NCI-H226 (cell line): ENCODE measurements at places on chromosomes 5 and 9.

GRCh38 chr5:74630453-74631066 is 10.0 kb downstream of the ENC1 start:
- DNase-seq = peak; percentile 88

DNA sequence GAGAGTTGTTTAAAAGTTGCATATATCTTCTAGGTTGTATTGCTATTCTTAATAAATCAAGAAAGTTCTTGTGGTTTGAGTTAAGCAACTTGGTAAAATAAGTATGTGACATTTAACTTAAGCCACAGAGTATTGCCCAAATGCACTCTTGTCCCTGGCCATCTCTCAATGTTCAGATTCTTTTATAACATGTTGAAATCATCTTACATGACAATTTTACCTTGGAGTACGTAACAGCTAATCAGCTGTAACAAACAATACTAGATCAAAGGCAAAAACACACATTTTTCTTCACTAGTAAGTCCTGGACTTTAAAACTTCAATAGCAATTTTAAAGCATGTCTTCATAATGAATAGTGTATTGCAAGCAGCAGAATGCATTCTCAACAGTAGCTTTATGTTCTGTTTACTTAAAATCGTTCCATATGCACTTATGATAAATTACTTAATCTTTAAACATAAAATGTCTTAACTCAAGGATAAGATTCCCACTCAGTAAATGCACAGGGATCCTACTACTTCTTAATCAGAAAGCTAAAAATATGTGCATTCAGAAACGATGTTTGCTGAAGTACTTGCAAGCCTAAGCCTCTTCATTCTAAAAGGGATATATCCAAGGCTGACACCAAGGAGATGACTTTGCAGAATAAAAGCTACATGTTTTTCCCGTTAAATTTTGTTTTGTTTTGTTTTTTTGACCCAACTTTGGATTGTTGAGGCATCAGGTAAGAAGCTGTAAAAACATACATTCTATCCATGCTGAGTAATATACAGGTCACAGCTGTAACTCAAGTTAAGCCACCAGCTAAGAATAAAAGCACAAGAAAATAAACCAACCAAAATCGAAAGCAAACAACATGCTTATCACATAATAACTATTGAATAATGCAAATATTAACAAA is 86.1 kb upstream of the NFIB start:
- DNase-seq = no peak

DNA sequence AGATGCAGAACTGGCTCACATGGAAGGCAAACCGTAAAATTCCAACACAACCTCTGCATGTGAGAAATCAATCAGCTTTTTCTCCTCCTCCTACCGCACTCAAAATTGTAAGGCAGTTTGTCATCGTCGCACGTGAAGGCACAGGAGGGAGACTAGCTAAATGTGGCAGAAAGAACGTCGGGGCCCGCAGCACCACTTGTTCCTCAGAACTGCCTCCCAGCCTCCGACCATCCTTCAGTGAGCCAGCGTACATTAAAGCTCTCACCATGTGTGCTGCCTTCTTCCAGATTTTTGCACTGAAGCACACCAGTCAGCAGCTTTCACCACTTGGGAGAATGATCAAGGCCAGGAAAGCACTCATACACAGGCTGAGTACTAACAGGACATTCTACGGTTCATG is 105.9 kb downstream of the RFX3 start:
- DNase-seq = no peak

DNA sequence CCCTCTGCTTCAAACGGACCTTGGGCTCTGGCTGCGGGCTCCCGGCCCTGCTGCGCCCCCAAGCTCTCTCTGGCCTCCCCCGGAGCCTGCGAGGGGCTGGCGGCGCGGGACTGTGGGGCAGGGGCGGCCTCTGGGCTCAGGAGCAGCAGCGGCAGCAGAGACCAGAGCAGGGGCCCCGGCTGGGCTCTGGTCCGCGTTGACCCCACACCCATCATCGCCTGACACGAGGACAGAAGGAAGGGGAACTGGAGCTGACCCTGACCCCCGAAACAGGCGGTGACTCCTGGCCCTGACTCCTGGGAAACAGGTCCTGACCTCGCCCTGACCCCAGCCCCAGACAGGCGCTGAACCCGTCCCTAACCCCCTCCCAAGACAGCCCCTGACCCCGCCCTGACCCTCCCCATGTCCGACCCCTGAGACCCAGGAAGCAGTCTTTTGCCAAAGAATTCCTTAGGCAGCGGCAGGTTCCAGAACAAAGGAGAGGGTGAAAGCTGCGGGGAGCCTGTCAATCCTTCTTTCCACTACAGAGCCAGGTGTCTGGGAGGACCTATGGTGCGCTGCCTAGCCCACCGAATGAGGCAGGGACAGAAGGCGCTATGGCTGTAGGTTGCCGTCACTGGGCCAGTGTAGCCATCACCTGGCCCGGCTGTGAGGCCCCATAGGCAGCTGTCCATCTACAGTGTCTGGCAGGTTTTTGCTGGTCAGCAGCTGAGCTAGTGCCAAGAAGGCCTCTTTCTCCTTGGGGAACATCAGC is 74.7 kb upstream of the SPTLC1 start:
- no peak for DNase-seq

- no peak for DNase-seq
These were observed 22.4 kb downstream of the MACIR start for GRCh38 chr5:103280967-103281366.

- DNase-seq = no peak
These were observed 109.5 kb downstream of the MYO10 start for GRCh38 chr5:16826379-16827125.

DNA sequence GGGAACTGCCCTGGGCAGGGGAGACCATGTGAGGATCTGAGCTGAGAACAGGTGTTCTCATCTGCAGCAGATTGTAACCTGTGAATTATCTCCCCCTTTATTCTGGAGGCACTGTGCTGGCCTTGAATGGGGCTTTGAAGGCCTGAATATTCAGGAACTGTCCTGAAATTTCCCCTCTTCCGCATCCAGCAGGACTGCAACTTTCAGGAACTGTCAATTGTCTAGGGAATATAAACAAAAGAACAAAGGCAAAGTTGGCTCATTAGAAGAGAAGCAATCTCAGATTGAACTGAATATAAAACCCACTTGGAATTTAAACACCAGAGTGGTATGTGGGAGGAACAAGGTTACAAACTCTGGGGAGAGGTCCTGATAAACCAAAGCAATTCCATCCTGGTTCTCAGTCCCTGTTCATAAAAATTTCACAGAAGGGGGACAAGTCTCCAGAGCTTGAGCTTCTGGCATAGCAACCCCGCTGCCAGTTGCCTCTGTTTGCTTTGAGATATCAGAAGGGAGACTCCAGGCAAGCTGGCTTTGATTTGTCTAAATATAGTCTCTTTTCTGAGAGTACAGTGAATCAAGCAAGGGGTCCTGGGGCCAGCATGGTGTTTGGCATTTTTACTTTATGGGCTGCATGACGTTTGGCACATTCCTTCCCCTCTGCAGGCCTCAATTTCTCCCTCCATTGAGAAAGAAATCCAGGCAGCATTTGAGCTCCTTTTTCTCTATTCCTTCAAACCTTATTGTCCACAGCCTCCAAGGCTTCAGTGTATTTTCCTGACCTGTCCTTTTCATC is 47.5 kb downstream of the ADRB2 start:
- no peak for DNase-seq

DNA sequence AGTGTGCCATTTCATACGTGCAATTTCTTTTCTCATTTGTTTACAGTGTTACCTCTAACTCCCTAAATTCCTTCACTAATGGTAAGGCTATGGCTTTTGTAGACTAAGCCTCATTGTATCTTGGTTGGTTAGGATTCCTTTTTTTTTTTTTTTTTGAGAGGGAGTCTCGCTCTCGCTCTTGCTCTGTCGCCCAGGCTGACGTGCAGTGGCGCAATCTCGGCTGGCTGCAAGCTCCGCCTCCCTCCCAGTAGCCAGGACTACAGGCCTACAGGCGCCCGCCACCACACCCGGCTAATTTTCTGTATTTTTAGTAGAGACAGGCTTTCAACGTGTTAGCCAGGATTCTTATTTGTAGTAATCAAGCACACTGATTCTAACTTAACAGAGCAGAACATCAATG is 57.7 kb downstream of the SPEF2 start:
- DNase-seq = no peak

DNA sequence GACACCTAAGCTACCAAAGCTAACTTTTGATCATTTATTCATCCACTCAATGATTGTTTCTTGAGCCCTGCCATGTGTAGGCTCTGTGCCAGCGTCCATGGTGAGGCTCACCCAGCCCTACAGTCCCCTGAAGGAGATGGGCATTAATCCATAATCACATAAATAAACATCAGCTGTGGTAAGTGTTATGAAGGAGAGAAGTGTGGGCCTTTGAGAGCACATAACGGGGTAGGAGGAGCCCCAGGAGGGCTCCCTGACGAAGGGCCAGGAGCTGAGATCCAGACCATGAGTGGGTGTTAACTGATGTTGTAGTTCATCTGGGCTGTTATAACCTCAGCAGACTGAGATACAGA is 53.9 kb upstream of the AFAP1L1 start:
- DNase-seq = no peak

- no peak for DNase-seq
These were observed 28.4 kb downstream of the HSDL2 start for GRCh38 chr9:112408275-112408674.

DNA sequence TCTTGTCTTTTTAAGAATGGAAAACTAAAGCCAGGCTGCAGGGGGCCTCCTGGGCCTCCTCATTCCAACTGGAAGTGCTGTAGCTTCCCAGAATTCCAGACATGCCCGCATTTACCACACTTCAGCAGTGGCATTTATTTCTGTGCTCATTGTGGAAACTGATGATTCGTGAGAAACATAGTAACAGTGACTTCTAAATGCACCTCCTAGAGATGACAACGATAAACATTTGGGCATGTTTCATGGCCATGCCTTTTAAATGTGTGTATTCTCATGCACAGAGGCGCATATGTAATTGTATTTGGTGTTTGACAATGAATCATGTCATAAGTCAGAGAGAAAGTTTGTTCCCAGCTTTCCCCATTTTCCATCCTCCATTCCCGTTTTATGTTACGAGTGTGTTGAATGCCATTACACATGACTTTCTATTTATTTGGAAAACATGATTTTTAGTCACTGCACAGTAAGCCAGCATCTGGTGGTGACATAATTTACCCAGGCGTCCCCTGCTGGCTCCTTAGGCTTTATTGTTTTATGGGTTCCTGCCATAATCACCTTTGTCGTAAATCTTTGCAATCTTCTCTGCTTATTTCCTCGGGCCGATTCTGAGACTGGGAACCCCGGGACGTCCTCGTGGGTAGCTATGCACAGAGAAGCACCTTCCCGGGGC is 68.8 kb upstream of the FCN2 start:
- peak; percentile 6 for DNase-seq

GRCh38 chr5:32156635-32157034 is 17.5 kb downstream of the GOLPH3 start:
- no peak for DNase-seq

GRCh38 chr5:55231029-55231918 is 2.1 kb downstream of the CCNO start:
- DNase-seq = no peak

DNA sequence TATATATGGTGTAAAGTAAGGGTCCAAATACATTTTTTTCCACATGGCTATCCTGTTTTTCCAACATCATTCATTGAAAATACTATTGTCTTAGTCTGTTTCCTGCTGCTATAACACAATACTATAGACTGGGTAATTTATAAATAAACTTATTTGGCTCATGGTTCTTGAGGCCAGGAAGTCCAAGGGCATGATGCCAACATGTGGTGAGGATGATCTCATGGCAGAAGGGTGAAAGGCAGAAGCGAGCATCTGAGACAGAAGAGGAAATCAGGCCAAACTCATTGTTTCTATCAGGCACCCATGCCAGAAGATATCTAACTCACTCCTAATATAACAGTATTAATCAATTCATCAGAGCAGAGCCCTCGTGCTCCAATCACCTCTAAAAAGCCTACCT is 42.6 kb downstream of the ANKRD55 start:
- DNase-seq = peak; percentile 57

DNA sequence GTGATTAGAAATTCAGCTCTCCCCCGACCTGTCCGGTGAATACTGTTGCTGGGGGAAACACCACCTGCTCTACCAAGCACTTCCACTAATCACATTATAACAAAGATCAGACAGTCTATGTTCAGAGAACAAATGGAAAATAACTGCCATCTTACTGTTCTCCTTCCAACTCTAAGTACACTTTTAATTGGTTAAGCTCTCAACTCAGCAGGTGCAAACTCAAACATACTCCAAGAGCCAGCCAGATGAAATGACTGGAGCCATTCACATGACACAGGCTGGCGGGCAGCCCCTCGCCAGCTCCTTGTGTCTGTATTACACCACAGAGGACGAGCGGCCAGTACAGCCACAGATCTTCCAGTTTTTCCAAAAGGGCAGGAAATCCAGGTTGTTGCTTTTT is 16.1 kb downstream of the LIFR start:
- DNase-seq = no peak

DNA sequence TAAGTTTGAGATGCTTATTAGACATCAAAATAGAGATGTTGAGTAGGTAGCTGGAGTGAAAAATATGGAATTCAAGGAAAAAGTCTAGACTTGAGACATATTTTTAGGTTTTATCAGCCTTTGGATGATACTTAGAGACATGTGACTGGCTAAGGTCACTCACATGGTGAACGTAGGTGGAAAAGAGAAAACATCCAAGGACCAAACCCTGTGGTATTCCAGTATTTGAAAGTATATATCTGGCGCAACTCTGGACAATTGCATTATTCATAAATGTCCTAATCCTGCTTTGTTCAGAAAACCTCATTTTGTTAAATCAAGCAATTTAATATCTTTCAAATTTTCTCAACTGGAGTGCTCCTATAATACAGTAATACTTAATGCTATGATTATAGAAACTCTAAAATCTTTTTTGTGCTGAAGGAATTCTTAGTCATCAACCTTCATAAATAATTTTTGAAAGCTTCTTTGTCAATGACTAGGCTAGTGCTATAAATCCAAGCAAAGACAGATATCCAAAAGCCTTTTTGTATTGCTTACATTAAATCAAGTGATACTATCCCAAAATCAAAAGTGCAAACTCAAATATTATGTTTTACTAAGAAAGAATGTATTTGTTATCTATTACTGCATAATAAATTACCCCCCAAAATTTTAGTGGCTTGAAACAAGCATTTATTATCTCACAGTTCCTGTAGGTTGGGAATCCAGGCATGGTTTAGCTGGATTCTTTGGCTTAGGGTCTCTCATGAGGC is 452.0 kb downstream of the ENC1 start:
- DNase-seq = no peak

- no peak for DNase-seq
These were observed 394.9 kb downstream of the GADD45G start for GRCh38 chr9:89999534-90000370.

DNA sequence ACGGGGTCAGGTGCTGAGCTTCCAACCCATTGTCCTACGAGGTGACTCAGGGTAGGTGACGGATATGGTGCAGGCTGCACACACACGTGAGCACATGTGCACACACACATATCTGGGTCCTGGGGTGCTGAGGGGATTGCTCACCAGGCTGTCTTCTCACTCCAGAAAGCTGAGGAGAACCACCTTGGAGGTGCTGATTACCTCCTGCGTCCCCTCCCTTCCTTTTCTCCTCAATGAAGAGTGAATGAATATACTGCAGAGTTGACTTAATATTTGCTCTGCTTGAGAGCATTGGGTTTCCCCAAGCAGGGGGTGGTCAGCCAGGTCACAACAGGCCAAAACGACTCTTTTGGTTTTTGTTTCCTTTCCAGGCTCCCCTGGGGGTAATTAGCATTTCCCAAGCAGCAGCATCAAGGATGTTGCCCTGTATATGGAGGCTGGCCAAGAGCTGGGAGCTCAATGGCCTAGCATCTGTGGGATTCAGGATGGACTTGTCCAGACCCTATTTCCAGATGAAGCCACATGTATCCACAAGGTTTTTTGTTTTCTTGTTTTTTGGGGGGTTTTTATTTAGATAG is 49.7 kb downstream of the PDZD2 start:
- no peak for DNase-seq

- DNase-seq = no peak
These were observed 115.9 kb downstream of the TARS1 start for GRCh38 chr5:33556330-33557328.
